K562 (cell line): ENCODE measurements at places on chromosomes 6 and 20. TPM values are rescaled to one million over a fixed set of nuclear protein-coding genes. Genes with fewer than 3 reads are reported as not detected.

DNA sequence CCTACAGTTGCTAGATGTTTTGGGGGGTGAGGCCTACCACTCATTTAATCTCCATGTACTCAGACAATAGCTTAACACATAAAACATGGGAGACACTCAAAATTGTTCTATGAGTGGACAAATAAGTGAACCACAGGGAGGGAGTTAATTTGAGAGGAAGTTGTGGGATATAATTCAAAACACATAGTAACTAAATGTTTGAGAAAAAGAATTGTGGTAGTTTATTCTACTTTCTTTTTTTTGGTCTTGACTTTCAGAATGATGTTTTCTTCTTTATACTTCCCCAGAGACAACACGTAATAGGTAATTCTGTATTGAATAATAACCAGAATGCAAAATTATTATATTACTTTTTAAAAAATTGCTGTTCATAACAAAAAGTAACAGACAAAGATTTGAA lies 453.8 kb downstream of the RFPL4B start:
- DNase-seq: no peak

DNA sequence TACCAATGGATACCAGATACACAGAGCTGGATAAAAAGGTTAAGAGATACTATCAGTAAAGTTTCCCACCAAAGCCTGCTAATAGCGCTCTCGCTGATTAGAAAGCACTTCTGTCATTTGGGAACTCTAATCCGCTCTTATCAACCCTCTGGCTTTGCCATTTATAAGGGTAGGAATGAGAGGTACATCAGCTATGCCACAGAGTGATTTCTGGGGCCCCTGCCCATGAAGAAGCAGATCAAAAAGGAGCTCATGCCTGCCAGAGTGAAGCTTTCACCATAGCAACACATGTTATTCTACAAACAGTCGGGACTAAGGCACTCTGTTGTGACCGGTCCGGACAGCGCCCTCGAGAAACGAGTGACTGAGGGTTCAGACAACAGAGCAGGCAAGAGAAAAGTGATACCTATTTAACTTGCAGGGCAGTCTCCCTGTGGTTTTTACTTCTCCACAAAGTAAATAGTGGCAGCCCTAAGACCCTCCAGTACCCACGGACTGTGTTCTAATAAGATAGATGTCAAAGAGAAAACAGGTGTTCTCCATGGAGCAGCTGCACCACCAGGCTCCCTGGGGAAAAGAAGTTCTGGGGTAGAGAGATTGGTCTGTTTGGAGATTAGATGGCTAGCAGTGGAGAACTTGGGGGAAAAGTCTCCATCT lies 5.6 kb downstream of the TRAM2 start:
- no peak for DNase-seq

DNA sequence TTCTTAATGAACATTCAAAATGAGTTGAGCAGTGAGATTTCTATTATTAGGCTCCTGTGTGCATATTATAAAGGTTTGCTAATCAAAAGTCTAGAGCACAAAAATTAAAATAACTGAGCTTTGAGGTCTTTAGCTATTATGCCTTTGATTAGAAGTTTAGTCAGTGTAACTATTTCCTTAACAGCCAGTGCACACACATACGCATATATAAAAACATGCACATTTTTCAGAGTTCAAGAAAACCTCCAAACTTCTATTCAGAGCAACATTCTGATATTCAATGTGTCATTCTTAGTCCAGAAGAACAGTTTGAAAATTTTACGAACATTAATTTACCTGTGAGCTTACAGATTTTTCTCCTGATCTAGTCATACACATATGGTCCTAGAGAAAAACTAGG lies 48.3 kb upstream of the MYB start:
- no peak for DNase-seq

DNA sequence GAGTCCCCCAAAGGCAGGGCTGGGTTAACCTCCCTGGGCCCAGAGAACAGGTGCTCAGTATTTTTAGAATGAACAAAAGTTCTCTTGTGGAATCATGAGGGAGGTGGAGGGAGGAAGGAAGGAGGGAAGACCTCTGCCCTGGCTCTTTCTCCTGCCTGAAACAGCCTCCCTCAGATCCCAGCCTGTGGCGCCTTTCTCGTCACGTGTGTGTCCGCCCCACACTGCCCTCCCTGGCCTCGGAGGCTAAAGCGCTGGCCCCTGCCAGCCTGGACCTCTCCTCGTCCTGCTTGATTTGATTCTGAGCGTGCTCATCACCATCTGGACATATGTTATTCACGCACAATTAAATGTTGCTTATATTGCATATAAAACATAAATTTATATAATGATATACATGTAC lies 40.9 kb downstream of the PHACTR3 start:
- DNase-seq: no peak

DNA sequence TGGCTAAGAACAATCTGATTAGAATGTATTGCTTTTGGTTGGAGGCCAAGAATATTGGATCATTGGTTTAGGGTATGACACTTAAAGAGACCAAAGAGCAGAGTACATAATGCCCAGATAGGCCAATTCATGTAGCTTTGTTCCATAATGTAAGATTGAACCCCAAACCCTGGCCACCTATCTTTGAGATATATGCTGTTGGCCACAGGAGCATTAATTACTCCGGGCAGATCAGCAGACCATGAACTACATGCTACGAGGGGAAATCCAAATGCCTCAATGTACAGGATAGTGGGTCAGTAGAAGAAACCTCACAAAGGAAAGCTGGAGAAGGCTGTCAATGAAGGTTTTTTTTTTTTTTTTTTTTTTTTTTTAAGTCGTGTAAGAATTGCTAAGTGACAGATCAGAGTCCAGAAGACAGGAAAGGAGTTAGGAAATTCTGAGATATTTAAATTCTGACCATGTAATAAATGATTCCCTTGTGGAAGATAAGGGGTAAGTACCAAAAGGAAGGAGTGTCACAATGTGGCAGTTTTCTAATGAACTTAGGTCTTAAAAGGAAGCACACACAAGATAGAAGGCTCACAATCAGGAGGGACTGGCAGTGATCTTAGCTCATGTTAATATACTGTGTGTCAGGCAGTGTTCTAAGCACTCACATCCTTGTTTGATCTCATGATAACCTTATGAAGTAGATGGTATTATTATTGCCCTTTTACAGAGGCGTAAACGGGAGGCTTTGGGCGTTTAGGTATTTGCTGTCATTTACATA lies 61.4 kb downstream of the CARMIL1 start:
- DNase-seq: no peak

CRYBG1 gene
- 0.18 and 0.33 TPM in 2 replicates for total RNA-seq

BPIFB6 gene
- total RNA-seq: not detected in 2 replicates
